Activated T-cell treated with anti-CD3 and anti-CD28 coated beads, Interleukin-2, amount 50 U/mL, for 1 hour (primary cell): ENCODE measurements at places on chromosomes 5 and 9.

GRCh38 chr5:20105915-20106314 lies 117.9 kb upstream of the CDH18 start:
- DNase-seq: no peak

GRCh38 chr9:70617033-70617828 lies 202.8 kb upstream of the KLF9 start:
- no peak for DNase-seq

DNA sequence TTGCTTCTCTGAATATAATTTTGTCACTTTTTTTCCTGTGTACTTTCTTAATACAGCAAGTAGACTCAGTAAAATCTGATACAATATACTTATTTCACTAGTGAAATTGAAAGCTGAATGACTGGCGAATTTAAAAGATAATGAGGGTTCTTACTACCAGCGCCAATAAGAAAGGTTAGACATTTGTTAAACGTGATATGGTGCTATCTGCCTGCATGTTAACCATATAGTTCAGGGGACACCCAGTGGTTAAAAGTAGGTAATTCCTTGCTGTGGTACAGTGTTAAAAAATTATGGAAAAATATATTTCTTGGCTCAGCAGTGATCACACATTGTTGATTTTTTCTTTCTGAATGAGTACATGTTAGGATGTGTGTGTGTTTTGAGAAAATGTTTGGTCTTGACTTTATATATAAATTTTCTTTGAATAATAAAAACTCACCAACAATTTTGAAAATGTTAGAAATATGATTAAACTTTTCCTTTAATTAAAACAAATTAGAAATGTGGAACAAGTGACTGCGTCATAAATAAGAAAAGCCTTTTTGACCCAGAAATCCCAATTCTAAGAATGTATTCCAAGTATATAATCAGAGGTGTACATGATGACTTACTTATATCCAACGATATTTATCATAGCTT lies 25.8 kb downstream of the CAST start:
- DNase-seq: no peak

DNA sequence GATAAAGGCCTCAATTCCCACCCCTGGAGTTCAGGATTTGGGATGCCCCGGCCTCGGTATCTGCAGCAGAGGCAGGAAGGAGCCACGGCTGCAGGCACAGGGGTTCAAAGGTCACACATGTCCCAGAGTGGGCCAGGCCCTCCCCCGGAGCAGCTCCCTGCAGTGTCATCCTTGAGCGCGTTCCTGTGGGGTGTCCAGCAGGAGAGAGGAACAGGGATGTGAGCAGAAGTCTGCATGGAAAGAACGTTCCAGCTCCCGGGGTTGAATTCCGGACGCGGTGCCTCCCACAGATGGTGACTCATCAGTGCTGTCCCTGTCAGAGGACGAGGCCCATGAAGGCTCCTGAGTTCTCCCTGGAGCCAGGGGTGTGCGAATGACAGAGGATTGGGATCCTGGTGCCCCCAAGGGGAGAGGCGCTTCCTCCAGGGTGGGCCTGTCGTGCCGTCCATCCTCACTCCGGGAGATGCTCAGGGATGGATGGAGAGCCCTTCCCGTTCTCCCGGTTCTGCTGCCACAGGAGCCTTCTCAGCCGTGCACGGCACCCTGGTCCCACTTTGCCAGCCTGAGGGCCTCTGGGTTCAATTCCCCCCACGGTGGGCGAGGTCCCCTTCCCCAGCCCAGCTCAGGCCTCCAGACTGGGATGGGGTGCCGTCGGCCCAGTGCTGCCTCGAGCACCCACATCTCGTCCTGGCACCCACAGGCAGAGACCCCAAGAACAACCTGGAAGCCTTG lies 3.1 kb downstream of the LCN1 start:
- DNase-seq: no peak

GRCh38 chr9:121220996-121221663 lies 19.5 kb upstream of the RAB14 start:
- DNase-seq: no peak

DNA sequence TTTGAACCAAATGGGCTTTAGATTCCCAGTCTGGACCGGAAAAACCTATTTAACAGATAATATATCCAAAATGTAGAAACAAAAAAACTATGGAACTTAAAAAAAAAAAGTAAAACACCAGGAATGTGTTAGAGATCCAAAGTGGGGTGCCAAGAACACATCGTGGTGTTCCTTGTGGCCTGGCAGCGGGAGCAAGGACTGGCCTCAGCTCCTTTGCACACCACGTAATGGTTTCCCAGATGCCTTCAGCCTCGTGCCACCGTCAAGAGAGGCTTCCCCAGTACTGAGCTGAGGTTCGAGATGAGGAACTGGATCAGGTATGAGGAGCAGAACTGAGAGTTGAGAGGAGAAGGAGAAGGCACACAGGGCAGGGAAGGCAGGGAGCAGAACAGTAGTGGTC lies 3.5 kb downstream of the ASPN start:
- DNase-seq: no peak
